Heart right ventricle (tissue), 16 donors: ENCODE measurements at places on chromosomes 7 and 10. TPM values are rescaled to one million over a fixed set of nuclear protein-coding genes. Genes with fewer than 3 reads are reported as not detected.

ZNF727 gene
- 2.5 TPM for total RNA-seq

HOXA2 gene
- total RNA-seq, result not detected

CCDC146 gene
- 8.4 TPM for total RNA-seq

PRSS37 gene
- total RNA-seq, result not detected

SH2D4B gene
- total RNA-seq, result not detected

CPA4 gene
- 0.48 TPM for total RNA-seq

GPC2 gene
- total RNA-seq, result 0.50 TPM

ANAPC16 gene
- total RNA-seq, result 199 TPM

LRRC18 gene
- not detected for total RNA-seq

DNA sequence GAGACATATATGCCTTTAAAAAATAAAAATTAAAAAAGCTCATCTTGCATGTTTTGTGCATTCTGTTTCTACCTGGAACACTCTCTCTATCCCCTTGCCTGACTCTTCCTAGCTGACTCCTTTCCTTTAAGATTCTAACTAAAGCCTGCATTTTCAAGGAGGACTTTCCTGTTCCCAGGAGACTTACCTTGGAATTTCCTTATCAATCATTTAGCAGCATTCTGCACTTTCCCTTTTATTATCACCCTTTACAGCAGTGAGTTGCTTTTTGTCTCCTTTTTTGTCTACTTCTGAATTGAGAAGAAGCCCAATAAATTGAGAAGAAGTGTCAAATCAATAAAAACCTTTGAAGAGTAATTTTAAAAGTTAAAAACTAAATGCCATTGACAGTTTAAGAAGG lies 142.2 kb upstream of the TMEM196 start:
- no peak for DNase-seq

- no peak for DNase-seq
Measured at GRCh38 chr10:113059371-113059780, 109.3 kb downstream of the TCF7L2 start.

DNA sequence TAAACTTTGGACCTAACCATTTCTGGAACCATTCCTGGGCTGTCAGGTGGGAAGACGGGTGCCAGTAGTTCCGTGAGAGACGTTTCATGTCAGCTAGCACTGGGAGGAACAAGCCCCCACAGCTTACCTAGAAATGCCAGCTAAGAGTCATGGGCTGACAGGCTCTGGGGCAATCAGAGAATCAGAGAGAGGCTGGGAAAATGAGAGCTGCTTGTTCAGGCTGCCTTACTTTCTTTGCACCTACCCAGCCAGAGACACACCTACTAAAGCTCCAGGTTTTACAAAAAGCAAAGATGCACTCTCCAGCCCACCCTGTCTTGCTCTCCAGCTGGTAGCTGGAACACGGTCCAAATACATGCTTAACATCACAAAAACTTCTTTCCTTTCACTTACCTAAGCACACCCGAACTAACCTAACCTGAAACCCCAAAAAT lies 688 bp downstream of the PTN start:
- DNase-seq, result no peak

- no peak for DNase-seq
Measured at GRCh38 chr7:33744293-33745075, 160.9 kb upstream of the BMPER start.

- DNase-seq, result no peak
Measured at GRCh38 chr10:5860066-5860465, 29.6 kb downstream of the ANKRD16 start.

DNA sequence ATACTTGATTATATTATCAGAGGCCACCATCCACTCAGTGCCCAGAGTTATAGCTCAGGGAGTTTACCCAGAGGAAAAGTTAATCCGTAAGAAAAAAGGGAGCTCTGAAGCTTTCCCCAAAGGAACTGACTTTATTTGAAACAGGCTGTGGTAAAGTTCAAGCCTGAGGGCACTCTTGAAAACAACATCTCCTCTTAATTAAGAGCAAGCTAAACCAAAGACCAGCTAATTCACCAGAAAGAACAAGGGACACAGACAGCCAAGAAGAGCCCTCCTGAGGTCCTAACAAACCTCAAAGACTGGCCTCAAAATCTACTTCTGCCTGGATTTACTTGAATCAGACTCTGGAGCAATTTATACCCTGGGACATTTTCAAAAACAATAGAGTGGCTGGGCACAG lies 159.6 kb upstream of the CHST15 start:
- DNase-seq, result no peak

DNA sequence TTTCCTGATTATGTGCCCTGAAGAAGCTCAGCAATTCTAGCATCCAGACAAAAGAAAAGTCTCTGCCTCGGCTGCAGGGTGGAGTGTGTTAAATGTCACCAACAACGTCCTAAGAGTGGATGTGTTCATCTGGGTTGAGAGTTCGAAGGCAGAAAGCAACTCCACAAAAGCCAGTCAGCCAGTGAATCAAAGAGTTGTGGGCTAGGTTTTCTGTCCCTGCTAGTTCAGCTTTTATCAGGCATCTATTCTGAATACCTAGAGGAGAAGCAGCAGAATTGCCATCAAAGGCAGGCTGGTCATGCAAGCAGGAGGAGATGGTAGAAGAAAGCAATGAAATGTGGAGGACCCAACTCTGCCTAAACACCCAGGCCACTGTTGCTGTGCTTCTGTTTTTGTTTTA lies 205.2 kb downstream of the KLF6 start:
- DNase-seq, result no peak

DNA sequence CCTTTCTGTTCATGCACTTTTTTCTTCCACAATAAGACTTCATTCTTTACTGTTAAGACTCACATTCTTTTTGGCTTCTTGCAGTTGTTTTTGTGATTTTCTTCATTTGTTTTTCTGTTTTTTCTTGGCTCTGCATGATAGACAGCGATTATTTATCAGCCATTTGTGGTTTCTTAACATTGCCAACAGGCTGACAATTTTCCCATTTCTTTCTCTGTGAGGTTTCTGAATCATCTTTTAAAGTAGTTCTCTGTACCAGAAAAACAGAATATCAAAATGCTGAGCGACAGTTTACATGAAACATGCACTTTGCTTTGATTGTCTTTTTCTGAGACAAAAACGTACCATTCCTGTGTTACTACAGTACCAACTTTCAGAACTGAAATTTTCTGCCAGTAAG lies 334.2 kb upstream of the MAGI2 start:
- no peak for DNase-seq

- DNase-seq, result no peak
Measured at GRCh38 chr7:98213888-98214810, 2.9 kb downstream of the BHLHA15 start.

DNA sequence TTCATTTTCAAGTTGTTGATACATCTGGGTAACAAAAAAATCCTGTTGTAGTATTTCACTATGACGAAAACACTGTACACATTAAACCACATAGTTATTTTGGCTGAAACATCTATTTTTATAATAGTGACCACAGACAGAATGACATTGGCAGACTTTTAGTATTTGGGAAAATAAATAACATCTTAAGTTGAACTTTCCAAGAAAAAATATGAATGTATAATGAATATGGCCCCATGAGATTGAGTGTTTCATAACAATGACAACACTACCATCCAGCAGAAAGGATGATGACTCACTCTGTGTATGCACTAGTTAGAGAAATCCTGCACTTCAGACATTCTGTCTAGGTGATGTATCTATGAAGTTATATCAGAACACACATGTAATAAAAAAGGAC lies 118.1 kb downstream of the SEMA3D start:
- no peak for DNase-seq

GRCh38 chr7:77458786-77459185 lies 42.6 kb upstream of the GSAP start:
- no peak for DNase-seq

DNA sequence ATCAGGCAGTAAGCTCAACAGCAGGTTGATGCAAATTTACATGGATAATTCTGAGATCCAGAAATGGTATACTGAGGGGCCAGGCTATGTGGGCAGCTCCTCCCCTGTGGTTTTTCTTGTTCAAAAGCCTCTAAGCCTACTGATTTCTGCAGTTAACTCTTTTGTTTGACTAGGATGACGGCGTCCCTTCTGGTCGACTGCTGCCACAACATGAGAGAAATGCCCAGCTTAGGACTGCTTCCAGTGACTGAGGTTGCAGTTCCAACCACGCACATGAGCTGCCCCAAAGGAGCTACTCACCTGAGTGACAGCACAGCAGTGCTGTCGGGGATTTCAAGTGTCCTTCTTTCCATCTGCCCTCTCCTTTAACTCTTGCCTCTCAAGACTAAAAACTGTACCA lies 973.0 kb upstream of the GHITM start:
- DNase-seq, result no peak

DNA sequence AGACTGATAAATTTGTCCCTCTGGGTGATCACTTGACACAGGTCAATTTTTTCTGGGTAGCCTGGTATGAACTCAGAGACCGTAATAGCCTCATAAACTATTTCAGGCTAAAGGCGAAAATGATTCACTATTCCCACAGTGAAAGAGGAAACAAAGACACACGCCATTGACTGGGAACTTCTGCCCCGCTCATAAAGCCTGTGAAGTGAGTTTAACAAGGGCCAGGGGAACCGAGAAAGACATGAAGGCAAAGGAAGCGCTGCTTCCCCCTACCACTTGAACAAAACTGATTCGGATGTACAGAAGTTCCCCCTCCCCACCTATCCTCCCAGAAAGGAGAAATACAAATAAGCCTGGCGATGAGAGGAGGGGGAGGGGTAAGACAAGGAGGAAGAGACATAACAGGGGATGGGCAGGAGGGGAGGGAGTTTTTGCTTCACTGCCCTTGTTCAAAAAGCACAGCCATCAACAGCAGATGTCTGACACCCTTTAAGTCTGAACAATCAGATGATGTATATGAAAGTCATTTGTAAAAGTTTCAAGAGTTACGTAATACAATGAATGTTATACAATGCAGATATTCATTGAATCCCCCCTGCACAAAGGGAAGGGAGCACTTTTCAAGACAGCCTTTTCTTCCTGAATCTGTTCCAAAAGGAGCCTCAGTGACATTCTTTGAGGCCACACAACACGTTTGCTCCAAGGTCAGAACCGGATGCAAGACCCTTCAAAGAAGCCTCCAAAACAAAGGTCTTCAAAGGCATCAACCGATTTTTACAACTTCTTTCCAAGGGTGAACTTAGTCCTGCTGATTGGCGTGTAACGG lies 734 bp downstream of the ABCB4 start:
- no peak for DNase-seq

- no peak for DNase-seq
Measured at GRCh38 chr10:73218431-73219191, 28.4 kb downstream of the DNAJC9 start.

GRCh38 chr7:27098578-27099451 lies 3.0 kb upstream of the HOXA1 start:
- DNase-seq, result no peak

DNA sequence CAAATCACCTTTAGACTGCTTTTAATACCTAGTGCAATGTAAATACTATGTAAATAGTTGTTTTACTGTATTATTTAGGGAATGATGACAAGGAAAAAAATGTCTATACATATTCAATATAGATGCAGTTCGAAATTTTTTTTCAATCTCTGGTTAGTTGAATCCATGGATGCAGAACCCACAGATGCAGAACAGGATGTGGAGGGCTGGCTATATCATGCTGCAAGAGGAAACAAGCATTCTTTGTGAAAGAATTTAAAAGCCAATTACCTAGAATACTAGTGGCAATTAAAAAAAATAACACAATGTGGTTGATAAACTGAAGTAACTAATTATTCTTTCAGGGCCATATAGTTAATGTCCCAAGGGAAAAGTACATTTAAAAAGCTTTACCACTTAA lies 170.4 kb downstream of the ZNF438 start:
- no peak for DNase-seq

- DNase-seq, result no peak
Measured at GRCh38 chr7:78111386-78111785, 312.8 kb downstream of the PHTF2 start.

- DNase-seq, result no peak
Measured at GRCh38 chr10:64158551-64158950, 637.4 kb downstream of the REEP3 start.

- no peak for DNase-seq
Measured at GRCh38 chr10:132195366-132196075, 8.8 kb downstream of the DPYSL4 start.

- no peak for DNase-seq
Measured at GRCh38 chr10:126109893-126110292, 213.5 kb downstream of the FANK1 start.

DNA sequence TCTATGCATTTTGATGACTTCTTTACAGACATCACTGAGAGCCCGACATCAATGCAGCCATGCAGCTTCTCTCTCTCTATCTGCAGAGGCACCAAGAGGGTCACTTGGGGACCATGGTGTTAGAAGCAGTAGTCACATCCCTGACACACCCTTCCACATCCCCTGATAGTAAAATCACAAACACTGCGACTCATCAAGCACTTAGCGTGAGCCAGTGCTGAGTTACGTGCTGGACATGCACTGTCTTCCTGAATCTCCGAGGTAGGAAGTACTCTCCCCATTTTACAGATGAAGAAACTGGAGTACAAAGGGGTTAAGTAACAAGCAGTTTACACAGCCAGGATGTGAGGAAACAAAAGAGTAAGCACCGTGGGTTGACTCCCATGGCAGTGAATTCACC lies 109.2 kb downstream of the OSBPL3 start:
- no peak for DNase-seq

- DNase-seq, result no peak
Measured at GRCh38 chr10:100551738-100552137, 16.0 kb downstream of the HIF1AN start.

DNA sequence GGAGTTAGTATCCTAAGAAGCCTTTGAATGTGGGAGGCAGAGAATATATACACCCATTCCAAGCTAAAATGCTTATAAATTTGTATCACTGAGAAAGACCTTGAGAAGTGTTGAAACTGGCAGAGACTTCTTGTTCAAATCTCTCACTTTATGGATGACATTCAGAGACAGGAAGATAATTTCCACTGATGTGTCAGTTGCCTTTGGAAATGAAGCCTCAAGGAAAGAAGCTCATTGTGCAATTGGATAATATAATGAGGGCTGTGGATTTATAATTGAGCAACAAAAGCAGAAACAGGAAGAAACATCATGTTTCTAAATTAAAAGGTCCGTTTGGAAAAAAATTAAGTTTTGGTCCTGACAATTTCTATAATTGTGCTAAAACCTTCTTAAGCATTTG lies 789.9 kb upstream of the IGFBP3 start:
- no peak for DNase-seq

- DNase-seq, result peak; percentile 92
Measured at GRCh38 chr10:44932517-44933450, 21.6 kb downstream of the TMEM72 start.

DNA sequence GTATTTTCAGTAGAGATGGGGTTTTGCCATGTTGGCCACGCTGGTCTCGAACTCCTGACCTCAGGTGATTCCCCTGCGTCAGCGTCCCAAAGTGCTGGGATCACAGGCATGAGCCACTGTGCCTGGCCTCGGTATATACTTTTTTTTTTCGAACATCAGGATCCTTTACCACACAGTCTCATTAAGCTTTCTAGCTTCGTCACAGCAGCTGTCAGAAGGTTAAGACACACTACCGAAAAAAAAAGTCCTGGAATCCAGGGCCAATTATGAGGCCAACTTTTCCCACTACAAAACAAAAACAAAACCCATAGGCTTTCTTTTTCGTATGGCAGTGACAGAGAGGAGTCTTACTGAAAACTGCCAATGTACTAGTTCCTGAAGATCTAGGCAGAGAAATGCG lies 30.7 kb downstream of the ZC3HC1 start:
- no peak for DNase-seq

- DNase-seq, result no peak
Measured at GRCh38 chr7:30465811-30466180, 12.8 kb downstream of the NOD1 start.

- DNase-seq, result no peak
Measured at GRCh38 chr10:61588770-61589211, 73.9 kb upstream of the CABCOCO1 start.

GRCh38 chr7:122402235-122402634 lies 97.7 kb upstream of the FEZF1 start:
- no peak for DNase-seq
